ENCODE measurements at places on chromosomes 2 and 18.

DNA sequence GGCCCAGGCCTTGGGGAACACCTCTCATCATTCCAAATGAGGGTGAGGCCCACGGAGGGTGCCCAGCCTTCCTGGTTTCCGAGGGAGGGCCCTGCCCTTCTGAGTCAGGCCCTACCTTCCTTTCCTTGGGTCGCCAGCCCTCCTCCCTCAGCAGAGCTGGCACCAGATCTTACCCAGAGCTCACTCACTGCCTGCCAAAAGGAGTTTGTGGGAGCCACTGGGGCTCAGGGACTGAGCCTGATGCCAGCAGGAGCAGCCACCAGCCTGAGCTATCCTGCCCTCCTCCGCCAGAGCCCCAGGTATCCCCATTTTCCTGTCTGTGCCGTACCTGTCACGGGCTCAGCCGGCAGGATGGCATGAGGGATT is 64.1 kb downstream of the NRP2 start:
- no peak for DNase-seq

DNA sequence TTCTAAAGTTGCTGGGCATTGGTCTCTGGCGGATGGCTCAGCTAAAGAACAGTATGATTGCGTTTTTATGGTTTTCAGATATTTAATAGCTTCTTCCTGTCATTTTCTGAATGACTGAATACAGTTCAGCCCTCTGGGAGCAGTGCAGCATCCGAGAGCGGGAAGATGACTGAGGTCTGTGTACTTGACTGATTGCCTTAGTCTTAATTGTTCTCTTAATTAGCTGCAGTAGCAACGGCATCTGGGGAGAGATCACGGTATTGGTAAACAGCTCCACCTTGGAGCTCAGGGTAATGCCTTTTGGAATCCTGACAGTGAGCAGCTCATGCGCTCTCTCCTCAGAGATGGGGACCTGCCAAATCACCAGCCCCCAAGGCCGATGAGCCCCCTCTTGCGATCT is 481.4 kb upstream of the SPRED2 start:
- no peak for DNase-seq

DNA sequence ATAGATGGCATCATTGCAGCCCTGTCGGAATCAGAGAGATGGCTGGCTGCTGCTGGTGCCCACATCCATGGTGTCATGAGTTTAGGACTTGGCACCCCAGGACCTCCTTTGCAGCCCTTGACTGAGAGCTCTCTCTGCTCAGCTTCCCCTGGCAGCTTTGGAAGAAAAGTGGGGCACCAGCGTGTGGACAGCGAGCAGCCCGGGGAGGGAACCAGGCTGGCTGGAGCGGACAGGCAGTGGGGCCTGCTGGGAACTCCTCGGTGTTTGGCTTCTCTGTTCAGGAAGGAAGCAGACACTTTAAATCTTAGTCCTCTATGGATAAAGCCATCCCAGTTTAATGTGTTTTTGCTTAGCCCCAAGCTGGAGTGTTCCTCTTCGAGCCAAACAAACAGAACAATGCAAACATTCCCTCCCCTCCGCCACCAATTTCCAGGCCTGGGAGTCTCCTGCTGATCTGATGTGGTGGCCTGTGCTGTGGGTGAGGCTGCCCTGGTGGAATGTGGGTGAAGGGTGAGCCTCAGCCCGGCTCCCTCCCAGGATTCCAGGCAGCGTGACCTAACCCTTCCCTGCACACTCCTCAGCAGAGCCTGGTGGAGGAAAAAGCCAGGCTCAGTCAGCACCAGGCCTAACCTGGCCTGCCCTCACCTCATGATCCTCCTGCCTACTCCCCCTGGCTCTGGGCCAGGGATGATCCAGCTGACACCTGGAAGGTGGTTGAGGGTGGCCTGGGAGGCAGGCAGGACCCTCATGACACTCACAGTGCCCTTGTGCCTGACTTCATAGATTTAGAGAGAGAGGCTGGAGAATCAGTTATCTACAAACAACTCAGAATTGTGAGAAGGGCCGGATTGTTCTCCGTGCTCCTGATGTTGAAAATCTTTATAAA is 21.6 kb upstream of the ITGB6 start:
- no peak for DNase-seq

- no peak for DNase-seq
Measured at GRCh38 chr2:237724811-237725478, 73.6 kb upstream of the RBM44 start.

DNA sequence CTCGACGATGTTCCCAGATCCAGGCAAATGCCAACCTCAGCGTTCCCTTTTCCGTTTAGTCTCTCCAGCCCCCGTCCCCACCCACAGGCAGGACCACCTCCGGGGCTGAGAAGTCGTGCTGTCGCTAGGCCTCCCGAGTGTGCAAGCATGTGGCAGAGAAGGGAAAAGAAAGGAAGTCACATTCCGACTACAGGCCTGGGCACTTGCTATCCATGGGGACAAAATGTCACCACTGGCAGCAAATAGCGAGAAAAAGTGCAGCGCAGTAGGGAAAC is 420 bp downstream of the PIGN start:
- DNase-seq = no peak

DNA sequence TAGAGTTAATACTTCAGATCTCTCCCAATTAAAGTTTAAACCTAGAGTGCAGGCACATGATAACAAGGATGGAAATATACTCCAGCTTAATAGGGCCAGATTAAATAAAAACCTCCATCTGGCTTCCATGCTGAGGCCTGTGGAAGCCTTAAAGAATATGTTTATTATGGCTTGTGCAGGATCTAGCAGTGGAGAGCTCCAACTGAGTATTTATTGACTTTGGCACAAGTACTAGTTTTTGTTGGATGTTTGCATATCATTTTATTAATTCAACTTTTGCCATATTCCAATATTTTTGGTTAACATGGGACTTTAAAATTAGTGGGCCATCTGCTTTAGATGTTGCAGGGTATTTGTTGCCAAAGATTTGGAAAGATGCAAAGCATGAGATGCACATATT is 860.4 kb upstream of the SOX11 start:
- DNase-seq = no peak

DNA sequence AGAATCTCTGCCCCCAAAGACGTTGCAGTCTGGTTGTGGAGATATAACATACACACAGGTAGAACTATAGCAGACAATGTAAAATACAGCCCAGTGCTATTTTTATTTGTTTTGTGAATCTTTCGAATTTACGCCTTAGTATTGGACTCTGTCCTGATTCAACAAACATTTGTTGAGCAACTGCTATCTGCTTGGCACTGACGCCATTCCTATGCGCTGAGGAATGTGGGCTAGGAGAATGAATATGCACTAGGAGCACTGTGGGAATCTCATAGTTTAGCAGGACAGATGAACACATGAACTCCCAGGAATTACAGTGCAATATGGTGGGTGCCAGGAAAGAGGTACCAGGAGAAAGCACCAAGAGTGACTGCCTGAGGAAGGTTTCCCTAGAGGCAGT is 181.7 kb upstream of the SIX3 start:
- DNase-seq = no peak

DNA sequence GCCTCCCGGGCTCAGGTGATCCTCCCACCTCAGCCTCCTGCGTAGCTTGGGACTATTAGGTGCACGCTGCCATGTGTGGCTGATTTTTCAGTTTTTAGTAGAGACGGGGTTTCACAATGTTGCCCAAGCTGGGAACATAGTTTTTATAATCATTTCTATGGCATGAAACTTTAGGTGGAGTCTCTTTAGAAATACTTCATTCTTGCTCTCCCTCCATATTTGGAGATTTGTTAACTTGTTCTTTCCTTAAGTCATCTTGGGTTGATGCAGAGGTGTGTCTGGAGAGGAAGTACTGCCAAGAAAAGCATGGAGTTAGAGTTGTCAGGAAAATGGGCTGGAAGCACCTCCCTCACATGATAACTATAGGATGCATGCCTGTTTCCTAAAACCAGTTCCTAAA is 17.4 kb downstream of the ZNF532 start:
- DNase-seq = no peak

DNA sequence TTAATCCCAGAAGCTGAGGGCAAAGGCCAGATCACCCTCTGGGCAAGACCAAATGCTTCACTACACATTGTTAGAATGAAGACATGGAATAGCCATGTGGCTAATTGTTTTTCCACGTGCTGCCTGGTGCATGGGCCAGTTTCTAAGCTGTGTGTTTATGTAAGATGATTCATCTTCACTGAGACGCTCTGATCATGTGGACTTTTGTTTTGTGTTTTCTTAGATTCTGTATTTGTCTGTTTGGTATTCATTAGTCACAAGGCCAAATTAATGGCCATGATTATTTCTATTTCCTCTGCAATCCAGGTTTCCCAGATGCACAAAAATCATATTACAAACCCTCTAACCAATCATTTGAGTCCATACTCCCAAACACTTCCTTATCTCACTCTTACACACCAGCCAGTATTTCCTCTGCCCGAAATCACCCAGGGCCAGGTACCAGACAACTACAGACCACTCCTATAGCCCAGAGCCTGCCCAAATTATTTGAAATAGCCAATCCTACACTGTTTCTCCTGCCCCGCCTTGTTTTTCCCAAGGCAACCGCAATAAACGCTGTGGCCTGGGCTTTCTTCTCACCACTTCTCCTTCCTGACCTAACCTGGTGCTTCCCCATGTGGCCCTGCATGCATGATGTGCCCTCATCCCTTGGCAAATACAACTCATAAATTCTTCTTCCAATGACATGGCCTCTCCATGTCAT is 94.2 kb upstream of the SP3 start:
- DNase-seq = no peak

DNA sequence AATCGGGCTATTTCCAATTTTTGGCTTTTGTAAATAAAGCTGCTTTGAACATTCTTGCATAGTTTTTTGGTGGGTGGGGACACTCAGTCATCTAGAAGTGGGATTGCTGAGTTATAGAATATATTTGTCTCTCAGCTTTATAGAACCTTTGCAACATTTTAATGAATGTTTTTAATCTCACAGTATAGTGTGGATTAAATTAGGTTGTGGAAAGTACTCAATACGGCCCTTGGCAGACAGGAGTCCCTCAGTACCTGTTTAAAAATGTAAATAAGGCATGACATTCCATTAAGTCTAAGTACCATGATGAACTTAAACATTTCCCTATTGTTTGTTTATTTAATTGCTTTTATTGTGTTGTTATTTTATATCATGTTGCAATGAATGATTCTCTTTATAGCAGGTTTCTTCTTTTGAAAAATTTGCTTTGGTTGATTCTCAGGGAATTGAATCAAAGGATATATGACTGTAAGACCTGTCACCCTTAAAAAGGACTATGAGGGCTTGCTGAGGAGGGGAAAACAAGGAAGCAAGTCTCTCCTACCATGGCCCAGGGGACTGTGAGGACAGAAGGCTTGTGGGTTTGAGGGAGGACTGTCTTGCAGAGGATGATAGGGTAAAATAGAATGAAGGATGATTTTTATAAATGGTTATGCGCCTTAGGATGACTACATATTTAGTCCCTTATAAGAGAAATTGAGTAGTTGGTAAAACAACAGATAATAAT is 165.1 kb downstream of the RPIA start:
- DNase-seq = no peak

GRCh38 chr18:44726059-44726421 is 45.4 kb downstream of the SETBP1 start:
- no peak for DNase-seq

GRCh38 chr2:223503746-223504145 is 98.4 kb downstream of the SCG2 start:
- no peak for DNase-seq

DNA sequence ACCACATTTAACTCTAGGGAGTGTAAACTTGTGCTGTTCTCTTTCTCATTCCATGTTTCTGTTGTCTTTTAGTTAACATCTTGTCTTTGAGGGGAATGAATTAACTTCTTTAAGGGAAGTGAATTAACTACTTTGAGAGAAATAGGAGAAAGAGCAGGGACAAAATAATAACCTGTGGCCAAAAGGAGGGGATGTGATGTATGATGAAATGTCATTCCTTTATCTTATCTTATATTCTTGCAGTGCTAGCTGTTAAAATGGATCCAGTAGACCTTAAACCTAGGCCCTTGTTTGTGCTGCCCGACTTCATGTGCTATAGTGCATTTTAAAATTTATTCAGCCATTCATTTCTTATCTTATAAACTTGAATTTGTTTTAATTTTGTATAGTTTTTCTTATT is 18.4 kb downstream of the ABI2 start:
- no peak for DNase-seq
